ENCODE measurements at places on chromosomes 12 and 14.

GRCh38 chr12:63302269-63302940 is 151.4 kb upstream of the AVPR1A start:
- no peak for DNase-seq

GRCh38 chr12:123995023-123995748 is 22.2 kb downstream of the ZNF664 start:
- no peak for DNase-seq

GRCh38 chr12:71128191-71128788 is 29.5 kb downstream of the TSPAN8 start:
- DNase-seq = no peak

- no peak for DNase-seq
These were observed 14.4 kb downstream of the TRHDE start for GRCh38 chr12:72286526-72286925.

DNA sequence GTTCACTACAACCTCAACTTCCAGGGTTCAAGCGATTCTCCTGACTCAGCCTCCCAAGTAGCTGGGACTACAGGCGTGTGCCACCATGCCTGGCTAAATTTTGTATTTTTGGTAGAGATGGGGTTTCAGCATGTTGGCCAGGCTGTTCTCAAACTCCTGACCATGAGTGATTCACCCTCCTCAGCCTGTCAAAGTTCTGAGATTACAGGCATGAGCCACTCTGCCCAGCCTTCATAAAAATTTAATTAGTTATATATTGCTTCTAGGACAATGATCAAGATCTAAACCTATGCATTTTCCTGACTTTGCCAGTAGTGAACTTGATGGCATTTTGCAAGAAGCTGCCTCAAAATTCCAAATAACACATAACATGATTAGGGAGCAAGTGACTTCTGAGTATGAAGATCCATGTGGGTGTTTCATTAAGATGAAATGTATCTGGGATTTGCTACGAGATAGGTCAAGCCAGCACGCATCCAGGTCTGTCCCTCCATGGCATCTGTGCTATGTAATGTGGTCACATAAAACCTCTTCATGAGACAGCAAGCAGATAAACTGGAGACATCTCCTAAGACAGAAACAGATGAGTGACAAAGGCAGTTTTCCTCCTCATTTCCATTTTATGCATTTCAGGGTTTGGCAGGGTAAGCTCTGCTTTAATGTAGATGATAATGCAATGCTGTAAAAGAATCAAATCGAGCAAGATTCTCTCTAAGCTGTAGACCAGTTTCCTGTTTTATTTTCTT is 319.4 kb upstream of the ATP2B1 start:
- no peak for DNase-seq

GRCh38 chr12:72839696-72840095 is 567.5 kb downstream of the TRHDE start:
- DNase-seq = no peak

DNA sequence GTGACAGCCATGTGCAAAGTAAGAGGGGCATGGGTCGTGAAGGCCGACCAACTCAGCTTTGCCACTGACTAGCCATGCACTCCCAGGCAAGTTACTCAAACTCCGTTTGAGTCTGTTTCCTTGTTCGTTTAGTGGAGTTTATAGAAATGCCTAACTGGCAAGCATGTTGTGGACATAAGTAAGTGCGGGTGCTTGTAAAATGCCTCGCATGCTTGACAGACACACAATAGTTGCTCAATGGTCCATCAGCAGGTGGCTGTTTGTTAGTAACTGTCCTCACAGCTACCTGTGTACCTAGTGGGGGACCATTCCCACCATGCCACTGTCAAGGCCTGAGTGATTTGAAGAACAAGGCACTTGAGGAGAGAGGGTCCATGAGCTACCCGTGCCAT is 338.3 kb downstream of the DPF3 start:
- no peak for DNase-seq

DNA sequence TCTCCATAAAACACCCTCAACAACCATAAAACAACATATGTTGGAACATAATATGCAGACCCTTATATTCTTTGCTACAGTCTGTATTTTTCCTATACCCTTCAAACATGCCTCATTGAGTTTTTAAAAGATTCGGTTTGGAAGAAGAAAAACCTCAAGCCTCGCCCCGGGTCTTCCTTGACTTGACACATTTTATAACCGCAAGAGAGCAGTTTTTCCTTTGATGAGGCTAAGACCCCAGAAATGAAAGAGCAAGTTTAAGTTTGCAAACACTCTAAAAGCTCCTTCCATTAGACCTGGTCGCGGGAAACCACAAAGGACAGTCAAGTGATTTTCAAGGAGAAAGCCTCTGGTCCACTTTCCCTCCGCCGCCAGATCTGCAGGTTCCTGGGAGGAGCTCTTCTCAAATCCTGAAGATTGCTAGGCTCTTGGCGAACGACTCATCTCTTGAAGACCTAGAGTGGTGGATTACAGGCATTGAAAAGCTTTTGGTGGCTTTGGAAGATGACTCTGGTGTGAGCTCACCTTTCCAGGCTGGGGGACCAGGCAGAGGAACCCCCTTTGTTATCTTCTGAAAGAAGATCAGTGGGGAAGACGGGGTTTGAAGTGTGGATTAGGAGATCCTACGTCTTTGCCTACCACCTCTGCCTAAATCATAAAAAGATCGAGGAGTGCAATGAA is at the start of gene ASCL4:
ASCL4 (plus strand) TSS at position 356 of the 681 bp plus-strand sequence. CDS start 515 bp downstream, outside the sequence.
- no peak for DNase-seq

- no peak for DNase-seq
These were observed 572.8 kb upstream of the STXBP6 start for GRCh38 chr14:25622763-25623162.
